ENCODE measurements at places on chromosomes 7 and 10. TPM values are rescaled to one million over a fixed set of nuclear protein-coding genes. Genes with fewer than 3 reads are reported as not detected.

HELLS gene
- total RNA-seq = 65.4 TPM

DNA sequence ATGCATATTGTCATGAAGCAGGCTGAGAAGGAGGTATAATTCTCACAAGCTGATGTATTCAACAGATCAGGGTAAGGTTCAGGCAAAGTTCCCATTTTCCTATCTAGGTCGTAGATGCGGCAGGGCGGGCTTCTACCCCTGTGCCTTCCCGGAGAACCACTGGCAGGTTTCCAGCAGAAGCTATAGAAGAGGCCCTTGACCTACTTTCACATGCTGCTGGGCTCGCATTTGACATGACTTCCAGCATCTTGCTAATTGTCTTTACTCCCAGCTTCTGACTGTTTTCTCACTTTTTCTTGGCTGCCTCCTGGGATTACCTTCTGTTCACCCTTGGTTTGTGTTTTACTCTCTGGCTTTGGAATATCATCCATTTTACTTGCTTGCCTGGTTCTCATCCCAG, 32.6 kb upstream of the ORC5 start:
- no peak overlapping the region for H3K27ac ChIP-seq
- no peak overlapping the region for H3K4me3 ChIP-seq
- no peaks in the 10 kb centered on the region for H3K4me1 ChIP-seq
- H3K36me3 ChIP-seq = no peaks in the 10 kb centered on the region
- peaks cover 54% of the 10 kb centered on the region for H3K27me3 ChIP-seq

DNA sequence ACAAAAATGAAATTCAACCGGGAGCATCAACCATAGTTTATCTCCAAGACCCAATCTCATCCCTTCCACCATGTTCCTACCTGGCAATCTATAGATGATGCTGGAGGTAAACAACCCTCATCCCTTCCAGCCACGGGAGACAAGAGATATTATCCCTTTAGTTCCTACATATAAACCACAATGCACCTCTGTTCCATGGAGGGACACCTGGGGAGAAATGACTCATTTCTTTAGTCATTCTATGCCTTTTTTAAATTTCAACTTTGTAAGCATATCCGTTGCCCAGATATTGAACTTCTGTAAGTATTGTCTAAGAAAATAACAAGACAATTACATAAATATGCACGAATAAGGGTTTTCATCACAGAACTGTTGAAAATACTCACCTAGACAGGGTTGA, 15.5 kb upstream of the SFMBT2 start:
- H3K27ac ChIP-seq = no peak overlapping the region
- H3K4me3 ChIP-seq = no peak overlapping the region
- no peak for DNase-seq
- H3K36me3 ChIP-seq = no peaks in the 10 kb centered on the region

- H3K27me3 ChIP-seq = no peaks in the 10 kb centered on the region
- H3K27ac ChIP-seq = peak overlapping the region; percentile 87
- no peak for DNase-seq
- H3K36me3 ChIP-seq = peaks cover 5% of the 10 kb centered on the region
These were observed 22.4 kb upstream of the AHR start for GRCh38 chr7:17275749-17276671.

- no peak overlapping the region for H3K4me3 ChIP-seq
- H3K4me1 ChIP-seq = no peaks in the 10 kb centered on the region
- H3K36me3 ChIP-seq = no peaks in the 10 kb centered on the region
- peaks cover 20% of the 10 kb centered on the region for H3K27me3 ChIP-seq
These were observed 280.2 kb downstream of the TCERG1L start for GRCh38 chr10:131031346-131031745.

DNA sequence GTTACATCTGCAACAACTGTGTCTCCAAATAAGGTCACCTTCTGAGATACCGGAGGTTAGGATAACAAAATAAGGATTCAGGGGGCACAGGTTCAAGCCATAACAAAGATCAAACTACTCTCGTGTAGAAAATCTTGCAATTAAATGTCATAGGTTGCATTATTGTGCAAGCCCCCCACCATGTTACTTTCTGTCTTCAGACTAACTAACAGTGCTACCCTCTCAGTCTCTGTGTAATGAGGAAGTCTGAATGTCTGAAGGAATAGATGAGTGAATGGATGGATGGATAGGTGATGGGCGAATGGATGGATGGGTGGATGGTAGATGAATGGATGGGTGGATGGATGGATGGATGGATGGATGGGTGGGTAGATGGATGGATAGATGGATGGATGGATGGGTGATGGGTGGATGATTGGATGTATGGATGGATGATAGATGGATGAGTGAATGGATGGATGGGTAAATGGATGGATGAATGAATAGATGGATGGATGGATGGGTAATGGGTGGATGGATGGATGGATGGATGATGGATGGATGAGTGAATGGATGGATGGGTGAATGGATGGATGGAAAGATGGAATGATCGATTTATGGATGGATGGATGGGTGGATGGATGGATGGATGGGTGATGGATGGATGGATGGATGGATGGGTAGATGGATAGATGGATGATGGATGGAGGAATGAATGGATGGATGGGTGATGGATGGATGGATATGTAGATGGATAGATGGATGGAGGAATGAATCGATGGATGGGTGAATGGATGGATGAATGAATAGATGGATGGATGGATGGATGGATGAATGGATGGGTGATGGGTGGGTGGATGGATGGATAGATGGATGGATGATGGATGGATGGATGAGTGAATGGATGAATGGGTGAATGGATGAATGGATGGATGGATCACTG, 557.3 kb upstream of the FOXK1 start:
- H3K27ac ChIP-seq = no peak overlapping the region
- no peaks in the 10 kb centered on the region for H3K27me3 ChIP-seq
- DNase-seq = no peak
- no peak overlapping the region for H3K4me3 ChIP-seq
- peaks cover 9% of the 10 kb centered on the region for H3K36me3 ChIP-seq

- peaks cover 18% of the 10 kb centered on the region for H3K27me3 ChIP-seq
- no peak for DNase-seq
- H3K36me3 ChIP-seq = no peaks in the 10 kb centered on the region
These were observed 64.4 kb downstream of the TBXAS1 start for GRCh38 chr7:139893461-139893860.

STAMBPL1 gene
- 3.8 TPM for total RNA-seq
